ENCODE measurements at places on chromosomes 6 and 20. TPM values are rescaled to one million over a fixed set of nuclear protein-coding genes. Genes with fewer than 3 reads are reported as not detected.

Gene SLC22A3
- total RNA-seq, result 3.0 TPM

Gene NHLRC1
- total RNA-seq, result 1.2 TPM

Gene LRRN4
- total RNA-seq, result under 0.01 TPM

Gene EDN3
- 2.2 TPM for total RNA-seq

Gene CRYBG1
- total RNA-seq, result 0.49 TPM

Gene SNAP25
- 113 TPM for total RNA-seq

Data from temporal lobe (tissue), 4 donors.